ENCODE measurements at places on chromosomes 7 and 10.

- DNase-seq: no peak
These were observed 33.1 kb upstream of the ZNF518A start for GRCh38 chr10:96096958-96097357.

- DNase-seq: no peak
These were observed 1.6 kb downstream of the CHN2 start for GRCh38 chr7:29196191-29196590.

DNA sequence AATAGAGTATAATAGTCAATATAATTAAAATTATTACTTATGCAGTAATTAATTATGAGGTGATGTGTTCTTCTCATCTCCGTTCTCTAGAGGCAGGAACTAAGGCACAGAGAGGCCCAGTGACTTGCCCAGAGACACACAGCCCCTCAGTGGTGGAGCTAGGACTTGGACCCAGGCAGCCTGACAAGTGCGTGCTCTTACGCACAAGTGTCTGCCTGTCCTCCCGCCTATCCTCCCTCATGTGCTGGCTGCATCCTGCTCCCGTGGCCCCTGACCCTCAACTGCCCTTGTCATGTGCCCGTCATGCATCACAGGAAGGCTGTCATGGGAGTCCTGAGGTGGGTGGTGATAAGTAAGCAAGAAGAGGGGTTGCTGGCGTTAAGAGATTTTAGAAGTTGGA lies 14.3 kb downstream of the IL2RA start:
- no peak for DNase-seq

GRCh38 chr7:131164025-131164925 lies 163.4 kb upstream of the MKLN1 start:
- DNase-seq: no peak

DNA sequence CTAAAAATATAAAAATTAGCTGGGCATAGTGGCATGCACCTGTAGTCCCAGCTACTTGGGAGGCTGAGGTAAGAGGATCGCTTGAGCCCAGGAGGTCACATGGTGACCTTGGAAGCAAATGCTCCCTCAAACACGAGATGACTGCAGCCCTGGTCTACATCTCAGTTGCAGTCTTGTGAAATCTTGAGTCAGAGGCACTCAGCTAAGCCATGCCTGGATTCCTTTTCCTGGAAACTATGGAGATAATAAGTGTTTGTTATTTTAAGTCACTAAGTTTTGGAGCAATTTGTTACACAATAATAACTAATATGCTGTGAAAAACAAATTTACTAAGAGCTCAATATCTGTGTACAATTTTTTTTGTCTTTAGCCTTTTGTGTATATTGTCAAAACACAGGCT lies 284.3 kb upstream of the KAT6B start:
- no peak for DNase-seq

GRCh38 chr7:17184805-17185689 lies 113.4 kb upstream of the AHR start:
- DNase-seq: no peak

GRCh38 chr10:113680190-113681111 lies 739 bp downstream of the CASP7 start:
- no peak for DNase-seq

DNA sequence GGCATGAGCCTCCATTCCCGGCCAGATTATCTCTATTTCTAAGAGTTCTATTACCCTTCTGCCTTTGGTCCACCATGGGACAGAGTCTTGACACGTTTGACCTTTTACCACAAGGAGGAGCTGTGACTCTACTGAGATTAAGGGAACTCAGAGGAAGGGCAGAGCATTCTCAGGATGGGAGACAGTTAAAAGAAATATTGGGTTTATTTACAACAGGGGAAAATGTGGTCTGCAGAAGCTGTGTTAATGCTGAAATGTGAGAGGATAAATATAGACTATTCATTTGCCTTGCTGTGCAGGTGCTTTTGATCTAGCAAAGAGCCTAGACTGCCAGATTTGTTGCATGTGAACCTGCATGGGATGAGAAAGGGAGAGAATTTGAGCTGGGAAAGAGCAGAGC lies 45.8 kb upstream of the PRSS58 start:
- no peak for DNase-seq
